ENCODE measurements at places on chromosomes 5 and 9.

DNA sequence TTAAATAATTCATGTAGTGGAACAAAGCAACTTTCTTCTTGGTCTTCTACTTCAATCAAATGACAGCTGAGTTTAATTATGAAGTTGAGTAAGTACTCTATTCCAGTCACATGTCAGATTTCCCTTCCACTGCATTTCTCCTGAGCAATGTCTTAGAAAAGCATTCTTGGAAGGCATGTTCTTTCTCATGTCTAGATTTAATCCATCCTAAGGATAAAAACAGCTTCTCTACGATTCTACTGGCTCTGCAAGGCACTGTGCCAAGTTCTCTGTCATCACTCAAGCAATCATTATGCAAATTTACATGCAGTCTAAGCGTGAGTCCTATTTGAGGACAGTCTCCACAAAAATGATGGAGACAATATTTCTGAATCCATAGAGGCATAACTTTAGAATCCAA lies 142.4 kb downstream of the YIPF5 start:
- H3K27ac ChIP-seq = peak overlapping the region; percentile 88
- no peak for DNase-seq
- H3K36me3 ChIP-seq = no peaks in the 10 kb centered on the region
- H3K4me1 ChIP-seq = peaks cover 36% of the 10 kb centered on the region
- H3K27me3 ChIP-seq = no peaks in the 10 kb centered on the region

DNA sequence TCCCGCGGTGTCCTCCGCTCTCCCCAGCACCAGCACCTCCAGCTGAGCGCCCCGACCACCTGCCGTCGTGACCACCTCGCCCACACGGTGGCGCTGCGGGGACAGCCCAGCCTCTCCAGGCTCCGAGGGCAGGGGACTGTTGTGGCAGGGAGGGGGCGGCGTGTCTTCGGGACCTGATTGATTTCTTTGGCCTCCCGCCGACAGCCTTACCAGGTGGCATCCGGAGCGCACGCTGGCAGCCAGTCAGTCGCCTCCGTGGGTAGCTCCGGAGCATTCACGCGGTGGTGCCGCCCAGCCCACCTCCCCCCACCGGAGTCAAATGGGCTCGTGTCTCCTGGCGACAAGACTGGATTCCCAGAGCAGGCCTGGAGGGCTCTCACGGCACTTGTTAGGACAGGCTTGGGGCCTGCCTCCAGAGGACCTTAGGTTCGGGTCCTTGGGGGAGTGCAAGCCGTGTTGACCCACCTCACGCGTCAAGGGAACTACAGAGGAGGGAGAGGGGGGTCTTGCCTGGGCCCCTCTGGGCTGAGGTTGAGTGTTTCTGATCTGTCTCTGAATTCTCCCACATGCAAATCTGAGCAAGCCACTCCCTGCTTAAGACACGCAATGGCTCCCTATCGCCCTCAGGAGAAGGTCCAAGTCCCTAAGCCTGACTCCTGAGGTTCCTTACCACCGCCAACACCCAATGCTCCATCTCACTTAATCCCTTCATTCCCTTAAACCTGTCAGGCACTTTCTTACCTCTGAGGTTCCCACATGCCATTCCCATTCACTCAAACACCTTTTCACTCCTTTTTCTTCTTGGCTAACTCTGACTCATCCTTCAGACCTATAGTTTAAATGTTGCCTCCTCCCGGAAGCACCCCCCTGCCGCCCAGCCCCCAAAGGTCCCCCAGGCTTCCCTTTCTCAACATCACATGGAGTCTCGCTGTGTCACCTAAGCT lies 51.2 kb upstream of the GGTA1 start:
- peak overlapping the region; percentile 63 for H3K4me3 ChIP-seq
- no peak overlapping the region for H3K27ac ChIP-seq
- peaks cover 23% of the 10 kb centered on the region for H3K27me3 ChIP-seq

GRCh38 chr5:135490245-135491037 lies 38.3 kb upstream of the TIFAB start:
- H3K4me1 ChIP-seq = peaks cover 59% of the 10 kb centered on the region
- peak overlapping the region; percentile 83 for H3K4me3 ChIP-seq
- DNase-seq = peak; percentile 51
- H3K27ac ChIP-seq = no peak overlapping the region

GRCh38 chr9:13088720-13089427 lies 190.6 kb downstream of the MPDZ start:
- DNase-seq = peak; percentile 46
- peaks cover 8% of the 10 kb centered on the region for H3K4me1 ChIP-seq
- peak overlapping the region; percentile 63 for H3K4me3 ChIP-seq
- peaks cover 7% of the 10 kb centered on the region for H3K27me3 ChIP-seq
- H3K27ac ChIP-seq = no peak overlapping the region

DNA sequence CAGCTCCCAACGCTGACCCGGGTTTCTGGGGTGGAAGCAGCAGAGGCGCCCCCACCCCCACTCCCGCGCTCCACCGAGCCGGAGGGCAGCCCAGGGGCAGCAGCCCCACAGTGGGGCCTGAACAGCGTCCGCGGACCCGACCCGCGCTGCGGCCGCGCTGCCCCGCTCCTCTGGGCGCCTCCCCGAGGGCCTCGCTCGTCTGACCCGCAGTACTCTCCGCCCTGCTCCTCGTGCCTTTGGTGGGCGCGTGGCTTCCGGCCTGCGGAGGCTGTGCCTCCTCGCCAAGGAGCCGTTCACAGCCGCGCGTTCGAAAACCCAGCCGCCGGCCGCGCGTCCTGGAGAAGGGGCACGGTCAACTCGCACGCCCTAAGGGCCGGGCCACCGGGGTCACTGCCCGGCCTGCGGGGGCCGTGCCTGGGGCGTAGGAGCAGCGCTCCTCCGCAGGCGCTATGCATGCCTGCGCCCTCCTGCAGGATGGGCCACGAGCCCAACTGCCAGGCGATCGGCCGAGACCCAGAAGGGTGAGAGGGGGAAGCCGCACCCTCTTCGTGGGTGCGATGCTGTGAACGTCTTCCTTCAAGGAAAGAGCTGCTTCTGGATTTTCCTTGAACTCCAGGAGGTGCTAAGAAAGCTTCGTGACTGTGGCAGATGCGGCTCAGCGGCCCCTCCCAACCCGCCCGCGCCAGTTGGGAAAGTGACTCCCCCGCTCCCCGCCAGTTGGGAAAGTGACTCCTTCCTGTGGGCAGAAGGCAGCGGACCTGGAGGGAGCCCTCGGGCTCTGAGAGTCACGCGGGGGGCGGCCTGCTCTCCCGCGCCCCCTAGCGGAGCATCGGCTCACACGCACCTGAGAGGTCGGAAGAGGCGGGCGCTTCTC lies 82.7 kb downstream of the HSD17B3 start:
- no peak overlapping the region for H3K4me3 ChIP-seq
- DNase-seq = peak; percentile 18
- peaks cover 36% of the 10 kb centered on the region for H3K4me1 ChIP-seq
- H3K36me3 ChIP-seq = peaks cover 12% of the 10 kb centered on the region
- H3K27me3 ChIP-seq = peaks cover 3% of the 10 kb centered on the region

DNA sequence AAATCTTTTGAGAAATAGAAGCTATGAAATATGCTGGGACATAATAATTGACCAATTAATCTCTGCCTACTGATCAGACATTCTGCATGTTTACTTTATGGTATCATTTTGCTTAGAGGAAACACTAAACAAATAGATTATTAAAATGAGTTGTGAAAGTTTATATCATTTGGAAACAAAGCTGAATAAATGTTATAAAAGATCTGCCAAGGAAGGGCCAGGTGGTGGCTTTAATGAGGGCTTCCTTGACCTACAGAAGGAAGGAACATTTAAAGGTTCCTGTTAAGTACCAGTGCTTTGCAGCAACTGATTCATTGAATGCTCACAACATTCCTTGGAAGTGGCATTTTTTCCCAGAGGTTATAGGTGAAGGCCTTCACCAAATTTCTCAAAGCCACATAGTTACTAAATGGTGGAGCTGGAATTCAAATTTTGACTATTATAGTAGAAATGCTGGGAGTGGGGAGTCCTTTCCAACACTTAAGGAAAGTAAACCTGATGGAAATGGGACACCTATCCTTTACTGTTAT lies 250.7 kb downstream of the GABRB2 start:
- no peak overlapping the region for H3K4me3 ChIP-seq
- H3K27me3 ChIP-seq = no peaks in the 10 kb centered on the region
- no peaks in the 10 kb centered on the region for H3K4me1 ChIP-seq

GRCh38 chr9:97831843-97832636 lies 21.0 kb upstream of the FOXE1 start:
- no peak for DNase-seq
- H3K27ac ChIP-seq = no peak overlapping the region
- peaks cover 18% of the 10 kb centered on the region for H3K4me1 ChIP-seq
- peaks cover 47% of the 10 kb centered on the region for H3K27me3 ChIP-seq
- H3K4me3 ChIP-seq = peak overlapping the region; percentile 60

DNA sequence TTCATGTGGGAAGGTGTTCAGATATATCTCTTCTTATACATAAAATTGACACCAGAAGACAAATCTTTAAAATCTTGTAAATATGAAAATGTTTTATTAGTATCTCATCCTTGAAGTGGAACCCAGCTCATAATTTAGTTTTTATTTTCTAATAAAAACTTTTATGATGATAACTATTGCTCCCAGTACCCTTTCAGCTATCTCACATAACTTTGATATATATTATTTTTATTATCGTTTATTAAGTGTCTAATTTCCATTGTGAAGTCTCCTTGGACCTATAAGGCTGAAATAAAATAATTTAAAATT lies 16.0 kb downstream of the PCDHB15 start:
- peaks cover 4% of the 10 kb centered on the region for H3K27me3 ChIP-seq
- H3K4me1 ChIP-seq = no peaks in the 10 kb centered on the region
- DNase-seq = no peak
- H3K36me3 ChIP-seq = peaks cover 74% of the 10 kb centered on the region
- H3K27ac ChIP-seq = no peak overlapping the region

DNA sequence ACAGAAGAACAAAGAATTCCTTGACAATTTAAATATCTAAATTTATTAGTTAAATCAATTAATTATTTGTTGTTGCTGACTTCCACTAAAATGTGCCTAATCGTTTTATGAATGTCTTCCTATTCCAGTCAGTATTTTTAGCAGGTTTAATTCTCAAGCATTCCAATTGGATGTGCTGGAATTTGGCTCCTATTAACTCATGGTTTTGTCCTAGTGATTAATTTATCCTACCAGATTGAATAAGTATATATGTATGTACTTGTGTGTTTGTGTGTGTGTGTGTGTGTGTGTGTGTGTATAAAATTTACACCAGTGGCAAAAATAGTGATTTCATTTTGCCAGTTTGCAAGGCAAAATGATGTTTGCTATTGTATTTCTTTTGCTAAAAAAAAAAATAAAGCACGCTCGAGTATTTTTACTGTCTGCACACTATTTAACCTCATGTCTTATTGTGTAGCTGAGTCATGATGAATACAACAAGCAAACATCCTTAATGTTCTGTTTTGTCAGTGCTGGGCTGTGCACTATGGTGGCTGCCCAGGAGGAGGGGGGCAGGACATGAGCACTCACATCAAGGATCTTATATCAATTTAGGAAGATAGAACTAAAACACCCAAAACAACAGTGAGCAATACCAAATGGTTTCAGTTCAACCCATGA lies 375.5 kb downstream of the PDE4D start:
- no peaks in the 10 kb centered on the region for H3K27me3 ChIP-seq
- no peak for DNase-seq
- no peak overlapping the region for H3K27ac ChIP-seq
- no peak overlapping the region for H3K4me3 ChIP-seq
- H3K36me3 ChIP-seq = no peaks in the 10 kb centered on the region

GRCh38 chr9:130138171-130138653 lies 34.0 kb upstream of the NCS1 start:
- DNase-seq = no peak
- peak overlapping the region; percentile 80 for H3K27ac ChIP-seq
- peaks cover 79% of the 10 kb centered on the region for H3K4me1 ChIP-seq
- no peak overlapping the region for H3K4me3 ChIP-seq
